ENCODE measurements at places on chromosomes 2 and 18.

- DNase-seq: no peak
Observed at GRCh38 chr18:45764000-45764686, 40.2 kb downstream of the SLC14A1 start.

- DNase-seq: no peak
Observed at GRCh38 chr2:152038441-152038958, 60.3 kb downstream of the CACNB4 start.

DNA sequence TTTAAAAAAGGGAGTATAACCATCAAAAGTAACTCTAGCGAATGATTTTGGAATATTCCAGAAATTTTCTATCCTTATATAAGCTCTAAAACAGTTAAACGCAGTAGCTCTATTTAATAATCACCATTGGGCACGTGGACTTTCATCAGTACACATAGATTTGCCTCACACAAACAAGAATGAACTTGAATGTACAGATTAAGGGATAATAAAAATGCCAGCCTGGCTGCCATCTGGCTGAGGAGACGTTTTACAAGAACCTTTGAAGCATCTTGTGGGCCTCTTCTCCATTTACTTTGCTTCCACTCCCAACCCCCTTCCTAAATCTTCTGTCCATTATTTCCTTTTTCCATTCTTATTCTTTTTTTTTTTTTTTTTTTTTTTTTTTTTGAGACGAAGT is 47.2 kb downstream of the AGAP1 start:
- DNase-seq: no peak

GRCh38 chr18:74994502-74995418 is 214.2 kb downstream of the PTGR3 start:
- no peak for DNase-seq

DNA sequence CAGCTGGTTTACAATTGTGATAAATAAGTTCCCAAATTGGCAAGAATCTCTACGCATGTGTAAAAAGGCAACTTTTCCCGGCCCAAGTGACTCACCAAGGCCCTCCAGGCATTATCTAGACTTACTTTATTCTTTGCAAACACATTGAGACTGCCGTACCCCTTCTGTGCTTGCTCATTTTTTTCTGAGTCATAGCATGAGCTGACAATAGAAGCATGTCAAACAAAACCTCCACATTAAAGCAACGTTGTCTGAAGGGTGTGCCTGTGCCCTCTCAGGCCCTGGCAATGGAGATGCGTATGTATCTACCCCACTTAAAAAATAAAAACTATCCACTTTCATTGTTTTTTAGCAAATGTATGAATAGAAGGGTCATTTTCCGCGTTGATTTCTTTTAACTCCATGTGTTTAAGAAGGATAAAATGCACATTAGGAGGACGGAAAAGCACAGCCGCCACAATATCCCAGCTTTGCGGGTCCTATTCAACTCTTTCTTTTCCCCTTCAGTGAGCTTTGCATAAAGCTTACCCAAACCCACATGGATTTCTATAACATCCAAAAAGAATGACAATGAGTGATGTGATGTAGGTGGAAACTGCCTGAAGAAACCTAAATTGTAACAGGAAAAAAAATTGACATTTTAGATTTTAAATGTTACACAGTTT is 298.2 kb downstream of the CDCA7 start:
- DNase-seq: no peak

DNA sequence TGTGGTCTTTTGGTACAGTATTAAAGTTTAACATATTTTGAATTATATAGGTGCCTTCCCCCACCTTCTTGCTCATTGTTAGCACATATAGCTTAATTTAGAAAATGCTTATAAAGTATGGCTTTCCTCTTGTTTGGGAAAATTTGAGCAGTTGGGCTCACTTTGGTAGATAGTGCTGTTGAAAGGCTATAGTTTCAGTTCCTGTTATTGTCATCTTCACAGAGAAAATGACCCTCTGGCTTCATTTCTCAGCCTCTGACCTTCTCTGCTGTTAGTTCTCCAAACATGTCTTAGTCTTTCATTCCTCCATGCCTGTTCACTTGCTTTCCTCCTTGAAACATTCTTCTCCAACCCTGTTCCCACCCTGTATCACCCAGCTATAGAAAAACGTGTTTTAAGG is 200.6 kb downstream of the WDR7 start:
- no peak for DNase-seq

DNA sequence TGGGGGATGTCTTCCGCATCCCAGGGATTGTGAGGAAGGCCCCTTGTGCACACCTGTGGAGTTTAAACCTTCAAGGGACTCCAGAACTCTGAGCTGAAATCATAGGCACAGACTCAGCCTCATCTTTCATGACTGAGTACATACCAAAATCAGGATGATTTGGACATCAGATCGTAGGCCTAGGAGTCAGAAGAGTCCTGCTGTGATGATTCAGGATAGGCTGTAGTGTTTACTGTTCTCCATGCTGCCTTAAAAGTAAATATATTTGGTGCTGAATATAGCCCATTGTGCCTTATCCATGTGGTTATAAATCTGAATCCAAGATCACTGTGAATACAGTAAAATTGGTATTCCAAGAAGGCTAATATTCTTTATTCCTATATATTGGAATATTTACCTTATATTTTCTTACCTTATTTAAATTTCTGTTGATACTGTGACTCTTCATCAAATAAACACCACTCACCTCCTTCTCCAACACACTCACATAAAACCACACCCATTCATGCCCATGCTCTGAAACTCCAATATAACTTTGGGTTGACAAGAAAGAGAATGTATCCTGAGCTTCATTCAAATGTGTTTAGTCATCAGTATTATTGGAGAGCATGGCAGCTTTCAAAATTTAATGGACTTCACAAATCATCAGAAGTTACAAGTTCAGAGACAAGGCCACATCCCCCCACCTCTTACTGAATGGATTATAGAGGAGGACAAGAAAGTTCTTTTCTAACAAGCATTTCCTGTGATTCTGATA is 561.4 kb upstream of the LINC00305 start:
- DNase-seq: no peak

DNA sequence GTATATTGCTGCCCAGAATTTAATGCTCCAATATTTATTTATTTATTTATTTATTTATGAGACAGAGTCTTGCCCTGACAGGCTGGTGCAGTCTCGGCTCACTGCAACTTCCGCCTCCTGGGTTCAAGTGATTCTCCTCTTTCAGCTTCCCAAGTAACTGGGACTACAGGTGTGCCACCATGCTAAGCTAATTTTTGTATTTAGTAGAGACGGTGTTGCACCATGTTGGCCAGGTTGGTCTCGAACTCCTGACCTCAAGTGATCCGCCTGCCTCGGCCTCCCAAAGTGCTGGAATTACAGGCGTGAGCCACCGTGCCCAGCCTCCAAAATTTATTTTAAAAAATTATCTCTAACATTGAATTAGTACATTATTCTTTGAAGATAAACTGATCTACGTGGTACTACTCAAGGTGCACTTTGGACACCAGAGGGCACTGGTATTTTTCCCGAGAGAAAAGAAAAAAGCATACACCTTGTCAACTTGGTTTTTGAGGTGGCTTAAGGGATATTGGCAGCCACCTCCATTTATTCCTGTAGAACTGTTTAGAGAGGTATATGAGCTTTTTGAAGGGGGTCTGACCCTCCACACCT is 1.4 kb upstream of the IDH1 start:
- no peak for DNase-seq

DNA sequence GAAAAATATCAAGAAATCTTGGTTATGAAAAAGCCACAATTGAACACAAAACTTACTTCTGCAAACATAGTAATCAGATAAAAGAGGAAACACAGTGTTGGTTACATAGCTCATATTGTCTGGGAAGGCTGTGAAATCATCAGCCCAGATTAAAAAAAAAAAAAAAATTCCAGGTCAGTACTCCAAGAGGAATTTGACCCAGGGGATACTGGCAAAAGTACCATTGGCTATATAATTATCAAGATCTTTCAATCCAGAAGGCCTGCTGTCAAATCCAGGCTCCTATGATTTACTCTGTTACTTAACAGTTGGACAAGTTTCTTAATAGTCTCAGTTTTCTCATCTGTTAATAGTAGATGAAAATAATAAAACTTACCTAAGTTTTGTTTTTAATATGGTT is 12.9 kb upstream of the IKZF2 start:
- DNase-seq: no peak

DNA sequence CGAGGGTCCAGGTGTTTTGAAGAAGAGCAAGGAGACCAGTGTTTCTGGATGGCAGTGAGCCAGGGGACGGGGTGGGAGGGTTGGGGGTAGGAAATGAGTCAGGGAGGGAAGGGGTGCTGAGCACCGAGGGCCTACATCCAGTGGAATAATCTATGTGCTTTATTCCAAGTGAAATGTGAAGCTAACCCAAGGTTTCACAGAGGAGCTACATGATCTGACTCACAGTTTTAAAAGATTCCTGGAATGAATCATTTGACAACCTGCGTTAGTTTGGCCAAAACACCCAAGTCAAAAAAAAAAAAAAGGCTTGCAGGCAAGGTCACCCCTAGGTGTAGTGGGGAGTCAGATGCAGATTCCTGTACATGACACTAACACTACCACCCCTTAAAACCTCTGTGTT is 419.7 kb upstream of the MEX3C start:
- no peak for DNase-seq
